ENCODE measurements at places on chromosomes 6 and 20.

DNA sequence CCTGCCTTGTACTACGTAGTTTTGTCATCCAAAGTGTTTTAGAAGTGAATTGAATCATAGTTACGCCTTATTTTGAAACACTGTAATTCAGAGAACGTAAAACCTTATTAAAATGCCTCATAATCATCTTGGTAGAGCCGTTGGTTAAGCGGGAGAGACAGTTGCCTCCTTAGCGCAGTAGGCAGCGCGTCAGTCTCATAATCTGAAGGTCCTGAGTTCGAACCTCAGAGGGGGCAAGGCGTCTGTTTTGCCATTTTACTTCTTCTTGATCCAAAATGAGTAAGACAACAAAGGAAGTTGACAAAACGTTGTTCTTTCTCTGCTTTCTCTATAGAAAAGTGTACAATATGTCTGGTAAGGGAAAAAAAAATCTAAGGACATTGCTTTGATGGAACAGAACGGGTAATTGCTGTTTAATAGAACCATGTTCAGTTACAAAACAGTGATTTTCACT is 20.7 kb upstream of the TRIM27 start:
- no peak for DNase-seq

DNA sequence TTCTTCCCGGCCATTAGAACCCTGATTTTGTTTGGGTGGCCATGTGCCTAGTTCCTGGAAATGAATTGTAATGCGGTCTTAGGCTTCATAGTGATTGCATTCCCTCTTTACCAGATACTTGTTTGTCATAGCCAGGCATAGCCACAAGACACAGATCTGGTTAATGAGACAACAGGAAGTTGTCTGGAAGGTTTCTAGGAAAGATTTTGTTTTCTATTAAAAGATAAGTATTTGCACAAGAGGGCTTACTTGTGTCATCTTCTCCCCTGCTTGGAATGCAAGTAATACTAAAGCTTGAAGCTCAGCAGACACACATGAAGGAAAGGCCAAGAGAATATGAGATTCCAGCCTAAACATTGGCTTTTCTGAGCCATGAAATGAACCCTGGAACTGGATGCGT is 12.9 kb downstream of the FARS2 start:
- DNase-seq = no peak

GRCh38 chr20:13613917-13614316 is 24.8 kb downstream of the TASP1 start:
- DNase-seq = no peak

DNA sequence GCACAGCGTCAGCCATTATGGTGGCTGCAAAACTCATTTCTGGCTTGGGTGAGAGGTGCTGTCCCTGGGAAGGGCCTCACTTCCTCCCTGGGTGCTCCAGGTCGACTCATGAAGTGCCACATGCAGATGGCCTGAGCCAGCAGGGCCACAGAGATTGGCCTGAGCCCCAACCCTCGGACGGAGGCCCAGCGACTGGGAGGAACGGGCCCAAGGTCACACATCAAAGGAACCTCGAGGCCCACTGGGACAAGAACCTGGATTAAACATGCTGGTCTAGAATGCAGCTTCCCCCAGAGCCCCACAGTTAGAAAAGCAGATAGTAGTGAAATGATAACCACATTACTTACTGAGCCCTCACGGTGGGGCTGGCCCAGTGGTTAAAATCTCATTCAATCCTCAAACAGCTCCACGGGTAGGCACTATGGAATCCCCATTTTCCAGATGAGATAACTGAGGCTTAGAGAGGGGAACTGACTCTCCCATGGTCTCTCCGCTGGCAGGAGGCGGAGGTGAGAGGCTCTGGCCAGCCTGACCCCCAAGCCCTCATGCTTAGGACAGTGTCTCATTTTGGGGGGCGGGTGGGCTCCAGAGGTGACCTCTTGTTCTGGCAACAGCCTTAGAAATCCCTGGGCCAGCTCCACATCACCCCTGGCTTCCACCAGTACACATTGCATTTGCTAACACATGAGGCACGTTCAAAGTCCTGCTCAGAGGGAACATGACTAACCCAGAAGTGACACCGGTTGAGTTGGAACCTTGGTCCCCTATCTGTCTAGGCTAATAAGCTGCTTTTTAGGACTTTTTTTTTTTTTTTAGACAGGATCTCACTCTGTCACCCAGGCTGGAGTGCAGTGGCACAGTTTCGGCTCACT is 53.0 kb downstream of the SRC start:
- DNase-seq = no peak

GRCh38 chr20:48821261-48821920 is 6.4 kb downstream of the PREX1 start:
- DNase-seq = no peak

GRCh38 chr6:71103130-71103529 is 146.3 kb upstream of the B3GAT2 start:
- no peak for DNase-seq

GRCh38 chr6:63317641-63318040 is 2.1 kb downstream of the LGSN start:
- DNase-seq = no peak
